Renal cortical epithelial cell (primary cell): ENCODE measurements at places on chromosomes 1 and 21. TPM values are rescaled to one million over a fixed set of nuclear protein-coding genes. Genes with fewer than 3 reads are reported as not detected.

OR2L2 gene
- total RNA-seq, result not detected in 2 replicates

HES3 gene
- not detected in 2 replicates for total RNA-seq

GBP5 gene
- 0.05 and 0.17 TPM in 2 replicates for total RNA-seq

- DNase-seq, result no peak
Measured at GRCh38 chr1:155242805-155243358, 12.4 kb downstream of the ENTREP3 start.

DNA sequence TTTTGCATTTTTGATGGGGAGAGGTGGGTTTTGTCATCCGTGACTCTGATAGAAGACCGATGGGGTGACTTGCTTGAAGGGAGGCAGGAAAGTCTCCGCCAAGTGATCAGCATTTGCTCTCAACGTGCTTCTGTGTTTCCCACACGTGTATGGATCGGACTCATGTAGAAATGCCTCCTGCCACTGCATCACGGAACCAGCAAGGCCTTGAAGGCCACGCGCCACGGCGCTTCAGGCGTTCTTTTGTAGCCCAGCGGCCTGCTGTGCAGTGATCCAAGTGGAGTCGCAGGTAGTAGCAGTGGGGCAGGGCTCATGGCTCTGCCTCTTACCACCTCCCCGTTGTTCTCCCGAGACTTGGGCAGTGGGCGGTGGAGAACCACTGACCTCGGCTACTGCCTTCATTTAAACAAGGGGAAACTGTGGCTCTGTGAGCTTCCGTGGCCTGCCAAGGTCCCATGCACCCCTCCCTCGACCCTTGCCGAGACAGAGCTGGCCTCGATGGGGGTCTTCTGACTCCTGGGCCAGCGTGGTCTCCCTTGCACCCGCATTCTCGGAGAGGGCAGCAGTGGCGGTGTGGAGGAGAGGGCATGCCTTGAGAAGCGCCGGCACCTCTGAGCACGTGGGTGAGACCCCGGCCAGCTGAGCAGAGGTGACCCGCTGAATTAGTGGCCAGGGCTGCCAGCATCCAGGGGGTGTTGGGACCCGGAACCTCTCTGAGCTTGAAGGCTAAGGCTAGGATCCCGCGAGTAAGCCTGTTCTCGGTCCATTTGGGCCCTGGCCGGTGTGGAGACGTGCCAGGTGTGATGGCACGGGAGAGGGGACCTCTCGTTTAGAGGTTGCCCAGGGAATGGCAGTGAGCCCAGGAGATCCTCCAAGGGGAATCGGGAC is 46.1 kb upstream of the ABCG1 start:
- DNase-seq, result no peak
